Effector memory CD4-positive, alpha-beta T cell (primary cell): ENCODE measurements at places on chromosomes 1 and 21.
A peak's percentile ranks its signal among the peaks of the same experiment; 100 is the strongest.

DNA sequence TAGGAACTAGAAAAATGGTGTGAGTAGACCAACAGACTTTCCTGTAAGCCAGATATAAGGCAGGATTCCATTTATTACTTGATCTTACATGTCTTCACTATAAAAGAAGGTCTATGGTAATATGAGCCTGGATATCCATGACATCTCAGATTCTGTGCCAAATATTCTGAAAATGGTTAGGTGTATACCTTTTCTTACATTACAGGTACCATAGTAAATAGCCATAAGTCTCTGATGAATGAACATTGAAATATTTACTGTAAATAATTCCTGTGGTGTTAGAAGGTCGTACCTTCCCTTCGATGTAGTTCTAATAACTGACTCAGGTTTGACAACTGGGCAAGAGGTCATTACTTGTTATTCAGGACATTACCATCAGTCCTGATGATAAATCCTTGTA, 657.9 kb downstream of the BRINP3 start:
- DNase-seq: no peak

- DNase-seq: no peak
Measured at GRCh38 chr1:193486671-193487229, 300.3 kb upstream of the B3GALT2 start.

GRCh38 chr1:214665606-214666110, 62.7 kb downstream of the CENPF start:
- DNase-seq: no peak

- no peak for DNase-seq
Measured at GRCh38 chr21:15809818-15810217, 80.0 kb downstream of the USP25 start.

DNA sequence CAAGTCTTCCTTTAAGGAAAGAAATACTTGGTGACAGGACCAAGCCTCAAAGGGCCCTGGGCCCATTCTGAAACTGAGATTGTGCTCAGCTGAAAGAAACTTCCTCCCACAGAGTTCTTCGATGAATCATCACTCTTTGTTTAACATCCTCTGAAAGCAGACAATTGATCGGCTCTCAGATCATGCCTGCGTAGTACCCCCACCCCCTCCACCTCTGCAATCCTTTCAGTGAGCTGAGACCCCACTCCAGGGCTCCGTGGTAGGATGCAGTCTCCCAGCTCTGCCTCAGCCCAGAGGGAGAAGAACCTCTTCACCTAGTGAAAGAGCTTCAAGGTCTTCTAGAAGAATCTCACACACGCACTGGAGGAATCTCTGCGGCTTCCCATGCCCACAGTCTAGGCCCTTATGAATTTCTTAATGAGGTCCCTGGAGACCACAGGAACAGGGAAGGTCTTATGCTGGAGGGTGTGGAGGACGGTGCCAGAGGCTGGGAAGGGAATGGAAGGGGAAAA, 104.9 kb upstream of the SOD1 start:
- DNase-seq: no peak

- no peak for DNase-seq
Measured at GRCh38 chr21:27975514-27975913, 1008.6 kb upstream of the ADAMTS5 start.

- DNase-seq: no peak
Measured at GRCh38 chr1:8722366-8722765, 95.1 kb downstream of the RERE start.

DNA sequence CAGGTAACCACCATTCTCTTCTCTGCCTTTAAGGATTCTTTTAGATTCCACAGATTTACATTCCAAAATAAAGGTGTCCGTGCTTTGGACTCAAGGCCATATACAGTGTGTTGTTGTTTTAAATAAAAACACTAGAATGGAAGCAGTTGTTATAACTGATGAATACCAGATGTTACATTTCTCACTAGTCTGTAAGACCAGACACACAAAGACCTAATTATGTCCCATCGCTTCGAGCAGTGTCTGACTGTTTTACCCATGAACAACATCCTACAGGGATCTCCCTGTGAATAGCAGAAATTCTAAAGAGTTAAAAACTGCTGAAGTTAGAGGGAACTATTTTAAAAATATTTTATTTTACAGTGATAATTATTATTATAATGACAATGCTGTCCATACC, 574.7 kb upstream of the ZP4 start:
- DNase-seq: no peak

DNA sequence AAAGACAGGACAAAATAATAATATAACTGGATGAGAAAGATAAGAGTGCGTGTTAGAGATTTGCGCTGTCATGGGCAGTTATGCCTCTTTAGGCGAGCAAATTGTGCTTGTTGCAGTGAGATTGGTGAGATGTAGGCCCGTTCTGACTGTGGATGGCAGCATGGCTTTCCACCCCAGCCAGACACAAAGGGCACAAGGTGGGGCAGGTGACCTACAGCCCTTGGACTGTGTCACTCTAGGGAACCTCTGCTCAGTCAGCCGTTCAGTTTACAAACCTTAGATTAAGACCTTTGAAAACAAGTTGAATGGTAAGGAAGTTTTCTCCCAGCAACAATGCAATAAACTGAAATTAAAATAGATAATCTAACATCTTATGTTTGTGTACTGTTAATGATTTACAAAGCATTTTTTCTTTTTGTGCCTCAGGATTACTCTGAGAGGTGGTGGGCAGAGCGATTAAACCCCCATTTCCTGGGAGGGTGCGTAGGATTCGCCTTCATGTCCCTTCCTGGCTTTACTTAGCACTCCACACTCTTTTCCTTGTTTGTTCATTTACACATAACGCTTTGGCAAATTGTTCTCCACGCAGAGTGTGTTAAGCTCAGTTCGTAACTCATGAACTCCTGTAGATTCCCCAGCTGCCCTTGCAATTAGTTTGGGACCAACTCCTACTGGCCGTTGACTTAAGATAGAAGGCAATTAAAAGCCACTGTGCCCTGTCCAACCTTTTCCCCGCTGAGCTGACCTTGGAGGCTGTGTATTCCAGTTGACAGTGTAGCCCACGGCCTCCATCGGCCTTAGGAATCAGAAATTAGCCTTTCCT, 58.1 kb upstream of the IGSF5 start:
- no peak for DNase-seq

GRCh38 chr1:230818901-230819300, 49.4 kb downstream of the C1orf198 start:
- no peak for DNase-seq

DNA sequence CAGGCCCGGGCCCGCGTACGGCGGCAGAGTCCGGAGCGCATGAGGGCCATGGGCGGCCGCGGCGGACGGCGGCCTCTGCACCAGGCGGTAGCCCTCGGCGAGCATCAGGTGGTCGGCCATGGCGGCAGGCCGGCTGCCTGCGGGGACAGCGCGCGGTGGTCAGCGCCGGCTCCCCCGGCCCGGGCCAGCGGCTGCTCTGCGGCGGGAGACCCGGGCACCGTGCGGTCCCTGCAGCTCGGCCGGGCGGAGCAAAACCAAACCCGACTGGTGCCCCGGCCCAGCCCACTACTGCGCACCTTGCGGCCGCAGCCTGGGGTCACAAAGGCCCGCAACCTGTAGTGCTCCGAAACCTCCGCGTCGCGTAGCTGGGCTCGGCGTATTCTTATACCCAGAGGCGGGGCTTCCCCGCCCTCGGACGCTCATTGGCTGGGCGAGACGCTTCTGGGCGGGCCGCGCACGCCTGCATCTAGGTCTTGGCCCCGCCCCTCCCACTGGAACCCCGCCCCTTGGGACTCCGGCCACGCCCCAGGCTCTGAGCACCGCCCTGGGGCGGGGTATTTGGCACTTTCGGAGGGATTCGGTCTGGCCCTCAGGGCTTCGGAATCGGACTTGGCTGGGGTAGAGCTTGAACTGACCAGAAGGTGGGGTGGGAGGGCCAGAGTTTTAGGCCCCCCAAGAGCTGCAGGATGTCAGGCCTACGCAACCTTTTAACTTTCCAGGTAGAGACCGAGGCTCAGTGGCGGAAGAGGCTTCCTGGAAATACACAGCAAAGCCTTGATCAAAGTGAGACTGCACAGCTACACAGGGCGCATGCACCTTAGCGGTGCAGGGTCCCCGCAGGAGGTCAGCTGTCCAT, at the start of gene CITED4:
Gene CITED4 (minus strand): TSS at position 356 of the 856 bp plus-strand sequence. CDS start 236 bp downstream, at position 120.
- DNase-seq: peak; percentile 93

DNA sequence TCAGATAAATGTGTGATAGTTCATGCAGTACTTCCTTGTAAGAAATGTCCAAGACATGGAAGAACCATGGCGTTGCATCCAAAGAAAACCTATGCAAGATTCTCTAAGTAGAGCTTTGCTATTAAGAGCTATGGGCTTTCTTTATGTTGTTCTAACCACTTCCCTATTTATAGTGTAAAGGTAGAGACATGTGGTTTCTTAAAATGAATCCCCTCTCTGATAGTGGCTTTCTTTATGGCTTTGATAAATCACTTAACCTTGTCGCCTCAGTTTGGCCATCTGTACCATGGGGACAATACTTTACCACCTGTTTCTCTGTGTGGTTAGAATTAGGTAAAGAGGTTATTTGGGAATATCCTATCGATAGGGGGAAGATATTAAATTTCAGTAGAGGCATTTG, 305.5 kb downstream of the NFIA start:
- no peak for DNase-seq

- DNase-seq: no peak
Measured at GRCh38 chr21:24023402-24023801, 1583.9 kb downstream of the MRPL39 start.

GRCh38 chr1:65266476-65266875, 42.9 kb upstream of the DNAJC6 start:
- DNase-seq: no peak

GRCh38 chr1:39116116-39116607, 88.3 kb upstream of the MACF1 start:
- no peak for DNase-seq

DNA sequence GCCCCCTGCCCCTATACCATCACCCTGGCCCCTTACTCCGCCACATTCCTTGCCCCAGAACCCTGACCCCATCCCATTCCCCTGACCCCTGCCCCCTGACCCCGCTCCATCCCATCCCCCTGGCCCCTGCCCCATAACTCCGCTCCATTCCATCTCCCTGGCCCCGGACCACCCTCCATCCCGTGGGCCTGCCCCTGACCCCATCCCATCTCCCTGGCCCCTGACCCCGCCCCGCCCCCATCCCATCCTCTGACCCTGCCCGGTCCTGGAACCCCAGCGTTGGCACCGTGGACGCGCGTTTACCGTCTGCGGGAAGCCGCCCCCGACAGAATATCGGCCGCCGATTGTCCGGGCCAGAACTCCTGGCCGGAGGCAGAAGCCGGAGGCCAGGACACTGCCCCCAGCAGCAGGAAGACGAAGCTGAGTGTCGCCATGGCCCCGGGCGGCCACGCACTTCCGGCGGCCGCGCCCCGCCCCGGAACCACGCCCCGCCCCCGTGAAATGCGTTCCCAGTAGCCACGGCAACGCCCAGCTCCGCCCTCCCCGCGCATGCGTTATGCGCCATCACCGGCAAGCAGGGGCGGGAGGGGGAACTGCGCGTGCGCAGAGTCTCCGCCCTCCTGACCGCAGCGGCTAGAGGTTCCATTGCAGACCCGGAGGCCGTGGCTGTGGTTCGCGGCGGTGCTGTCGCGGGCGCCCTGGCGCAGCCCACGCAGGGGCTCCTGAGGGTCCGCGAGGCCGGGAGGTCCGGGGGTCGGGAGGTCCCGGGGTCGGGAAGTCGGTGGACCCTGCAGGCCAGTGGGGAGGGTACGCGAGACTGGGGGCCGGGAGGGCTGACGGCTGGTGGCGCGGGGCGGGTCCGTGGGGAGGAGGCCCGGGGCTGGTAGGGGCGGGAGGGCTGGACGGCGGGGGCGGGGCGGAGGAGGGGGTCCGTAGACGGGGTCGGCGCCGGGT, at the start of gene POFUT2:
Gene POFUT2 (minus strand): TSS at position 458 of the 954 bp plus-strand sequence. CDS start 24 bp downstream, at position 434.
- DNase-seq: peak; percentile 98

GRCh38 chr1:2882966-2883696, 81.6 kb upstream of the TTC34 start:
- DNase-seq: no peak

- DNase-seq: no peak
Measured at GRCh38 chr1:15428815-15429435, 9.3 kb upstream of the CTRC start.

DNA sequence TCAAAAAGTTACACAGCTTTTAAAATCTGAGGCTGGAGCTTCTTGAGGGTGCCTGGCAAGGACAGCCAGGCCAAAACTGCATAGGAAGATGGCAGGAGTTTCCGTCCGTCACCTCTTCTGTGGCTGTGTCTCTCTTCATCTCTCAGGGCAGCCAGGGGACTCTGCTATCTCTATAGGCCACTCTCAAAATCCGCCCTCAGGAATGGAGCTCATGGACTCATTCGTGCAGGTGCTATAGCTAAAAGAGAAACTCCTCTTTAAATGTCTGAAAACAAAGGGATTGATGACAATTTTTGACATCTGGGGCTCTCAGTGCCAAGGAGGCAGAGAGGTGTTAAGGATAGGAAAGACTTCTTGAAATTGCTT, 27.2 kb downstream of the OVAAL start:
- no peak for DNase-seq

DNA sequence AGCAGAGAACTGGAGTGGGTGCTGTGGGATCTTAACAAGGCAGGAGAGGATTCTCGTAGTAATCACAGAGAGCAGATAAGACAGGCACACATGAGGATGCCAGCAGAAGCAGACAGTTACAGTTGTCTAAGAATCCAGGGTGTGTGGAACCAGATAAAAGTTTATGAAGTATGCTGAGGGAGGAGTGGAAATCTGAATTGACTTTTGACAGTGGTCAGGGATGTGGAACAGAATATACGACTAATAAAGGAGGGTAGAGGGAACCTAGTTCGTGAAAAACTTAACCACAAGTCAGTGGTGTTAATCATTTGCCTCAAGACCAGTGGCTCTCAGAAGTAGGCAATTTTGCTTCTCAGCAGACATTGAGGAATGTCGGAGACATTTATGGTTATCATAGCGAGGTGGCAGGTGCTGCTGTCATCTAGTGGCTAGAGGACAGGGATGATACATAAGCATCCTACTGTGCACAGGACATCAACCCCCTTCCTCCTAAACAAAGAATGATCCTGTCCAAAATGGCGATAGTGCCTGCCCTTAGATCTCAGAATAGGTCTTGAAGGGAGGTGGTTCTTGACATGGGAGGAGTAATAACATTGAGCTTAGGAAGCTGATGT, 3.0 kb downstream of the LRRC8D start:
- no peak for DNase-seq

DNA sequence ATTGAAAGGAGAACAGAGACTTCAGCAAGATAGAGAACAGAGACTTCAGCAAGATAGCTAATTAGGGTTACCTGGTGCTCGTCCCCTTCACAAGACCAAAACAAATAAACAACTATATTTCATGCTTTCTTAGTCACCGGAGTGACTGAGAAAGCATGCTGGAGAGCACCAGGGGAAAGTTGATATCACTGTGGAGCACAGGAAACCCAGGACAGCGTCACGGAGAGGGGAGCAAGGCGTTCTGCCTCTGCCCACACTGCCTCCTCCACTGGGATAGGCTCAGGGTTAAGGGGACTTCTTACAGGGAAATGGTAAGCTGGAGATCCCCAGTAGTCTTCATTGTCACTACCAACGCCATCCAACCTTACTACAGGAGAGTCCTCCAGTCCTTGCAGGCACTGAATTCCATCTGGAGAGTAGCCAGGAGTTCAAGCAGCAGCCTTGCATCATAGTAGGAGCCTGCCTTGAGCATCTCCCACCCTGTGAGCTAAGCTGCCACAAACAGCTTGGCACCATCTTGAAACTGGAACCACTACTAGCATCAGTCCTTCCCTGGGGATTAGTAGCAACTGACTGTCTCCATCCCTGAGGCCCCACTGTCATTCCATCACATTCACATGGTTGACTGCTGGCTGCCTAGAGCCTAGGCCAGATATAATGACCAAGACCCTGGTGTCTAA, 239.4 kb downstream of the PLPP3 start:
- no peak for DNase-seq
